AG09319 (cell line): ENCODE measurements at places on chromosomes 16 and 17.
A peak's percentile ranks its signal among the peaks of the same experiment; 100 is the strongest.

GRCh38 chr17:78992542-78993212 is 13.0 kb upstream of the LGALS3BP start:
- DNase-seq, result no peak

DNA sequence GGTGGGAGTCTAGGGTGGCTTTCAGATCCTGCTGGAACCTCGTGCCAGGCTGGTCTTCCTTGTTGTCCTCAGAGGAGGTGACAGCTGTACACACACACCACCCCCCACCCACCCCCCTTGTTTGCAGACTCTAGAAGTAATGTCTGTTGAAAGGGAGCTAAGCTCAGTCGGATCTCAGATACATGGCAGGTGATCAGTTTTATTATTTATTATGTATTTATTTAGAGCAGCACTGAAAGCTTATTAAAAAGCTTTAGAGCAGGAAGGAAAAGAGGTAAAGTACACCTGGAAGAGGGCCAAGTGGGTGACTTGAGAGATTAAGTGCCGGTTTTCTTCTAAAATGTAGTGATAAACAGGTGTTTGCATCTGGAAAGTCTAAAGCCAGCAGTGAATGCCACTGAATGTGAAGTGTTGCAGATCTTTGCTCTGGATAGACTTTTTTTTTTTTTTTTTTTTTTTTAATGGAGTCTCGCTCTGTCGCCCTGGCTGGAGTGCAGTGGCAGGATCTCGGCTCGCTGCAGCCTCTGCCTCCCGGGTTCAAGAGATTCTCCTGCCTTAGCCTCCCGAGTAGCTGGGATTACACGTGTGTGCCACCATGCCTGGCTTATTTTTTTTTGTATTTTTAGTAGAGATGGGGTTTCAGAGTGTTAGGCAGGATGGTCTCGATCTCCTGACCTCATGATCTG is 40.2 kb downstream of the FOXK2 start:
- no peak for DNase-seq

GRCh38 chr16:51312363-51313150 is 161.5 kb upstream of the SALL1 start:
- DNase-seq, result no peak

GRCh38 chr17:17300624-17301568 is 2.3 kb upstream of the NT5M start:
- DNase-seq, result no peak

DNA sequence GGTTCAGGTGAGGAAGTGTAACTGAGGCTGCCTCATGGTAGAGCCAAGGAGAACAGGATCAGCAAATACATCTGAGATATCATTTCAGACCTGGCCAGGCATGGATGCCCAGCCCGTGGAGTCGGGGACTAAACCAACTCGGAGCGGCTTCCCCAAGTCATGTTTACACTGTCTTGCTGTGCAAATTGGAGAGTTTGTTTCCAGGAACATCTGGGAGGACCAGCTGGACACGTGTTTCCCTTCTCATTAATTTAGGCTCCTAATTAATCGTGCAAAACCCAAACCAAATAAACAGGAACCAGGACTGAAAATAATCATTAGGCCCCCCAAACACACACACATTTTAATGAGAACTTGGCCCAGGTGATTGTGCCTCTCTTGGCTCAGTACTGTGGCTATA is 70.9 kb upstream of the SALL1 start:
- no peak for DNase-seq

- no peak for DNase-seq
Measured at GRCh38 chr17:2243953-2244352, 59.6 kb downstream of the SMG6 start.

DNA sequence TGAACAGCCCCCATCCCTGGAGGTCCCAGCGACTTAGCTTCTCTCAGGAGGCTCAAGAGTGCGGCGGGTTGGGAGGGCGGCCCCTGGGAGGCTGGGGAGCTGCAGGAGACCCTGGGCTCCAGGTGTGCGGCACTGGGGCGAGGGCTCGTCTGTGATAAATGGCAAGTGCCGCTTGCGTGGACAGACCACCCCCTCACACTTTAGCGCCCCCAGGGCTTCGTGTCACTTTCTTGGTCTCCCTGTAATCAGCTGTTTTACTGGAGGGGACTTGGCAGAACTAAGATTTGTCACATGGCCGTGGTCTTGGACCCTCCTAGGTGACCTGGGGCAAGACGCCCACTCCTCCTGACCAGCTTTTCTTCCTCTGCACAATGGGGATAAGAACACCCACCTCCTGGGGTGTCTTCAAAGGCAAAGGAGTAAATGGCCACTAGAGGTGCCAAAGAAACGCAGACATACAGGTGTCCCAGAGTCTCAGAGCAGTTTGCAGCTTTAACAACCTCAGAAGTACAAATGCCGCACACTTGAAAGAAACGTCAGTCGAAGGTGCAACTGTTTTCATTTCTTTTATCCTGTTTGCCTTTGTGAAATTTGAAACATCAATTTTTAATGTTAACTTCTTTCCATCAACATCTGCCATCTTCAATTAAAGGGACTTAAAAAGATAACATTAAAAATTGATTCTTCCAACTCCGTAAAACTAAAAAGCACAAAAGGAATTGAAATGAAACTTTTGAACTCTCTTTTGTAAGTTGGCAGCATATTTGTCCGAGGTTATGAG is 946 bp downstream of the OSGIN1 start:
- DNase-seq, result no peak

GRCh38 chr17:14510136-14510535 is 209.3 kb downstream of the HS3ST3B1 start:
- DNase-seq, result peak; percentile 18

DNA sequence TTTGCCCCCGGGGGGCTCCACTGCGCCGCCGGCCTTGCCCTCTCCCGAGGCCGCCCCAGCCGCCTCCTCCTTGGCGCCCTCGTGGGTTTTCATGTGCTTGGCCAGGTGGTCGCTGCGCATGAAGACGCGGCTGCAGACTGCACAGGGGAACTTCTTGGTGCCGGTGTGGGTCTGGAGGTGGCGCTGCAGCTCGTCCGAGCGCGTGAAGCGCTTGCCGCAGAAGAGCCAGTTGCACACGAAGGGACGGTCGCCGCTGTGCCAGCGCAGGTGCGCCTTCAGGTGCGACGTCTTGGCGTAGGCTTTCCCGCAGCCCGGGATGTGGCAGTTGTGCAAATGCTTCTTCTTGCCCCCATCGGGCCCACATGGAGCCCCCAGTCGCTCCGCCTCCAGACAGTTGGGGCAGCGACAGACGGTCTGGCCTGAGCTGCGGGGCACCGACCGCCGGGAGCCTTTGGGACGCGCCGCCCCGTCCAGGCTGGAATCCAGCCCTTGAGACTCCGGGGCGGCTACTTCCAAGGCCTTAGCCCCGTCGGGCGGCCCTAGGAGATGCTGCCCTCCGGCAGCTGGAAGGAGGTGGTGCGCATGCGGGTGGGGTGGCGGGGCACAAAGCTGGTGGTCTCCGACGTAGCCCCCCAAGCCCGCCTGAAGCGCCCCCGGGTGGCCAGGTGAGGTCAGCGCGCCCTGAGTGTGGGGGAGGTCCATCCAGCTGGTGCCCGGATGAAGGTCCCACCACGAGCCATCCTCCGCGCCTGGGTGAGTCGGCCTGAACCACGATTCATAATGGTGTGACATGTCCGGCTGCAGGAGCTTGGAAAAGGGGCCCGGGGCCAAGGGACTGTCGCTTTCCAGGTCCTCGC is 3.4 kb downstream of the SP6 start:
- no peak for DNase-seq

- DNase-seq, result no peak
Measured at GRCh38 chr16:68826652-68827051, 16.7 kb upstream of the TANGO6 start.

DNA sequence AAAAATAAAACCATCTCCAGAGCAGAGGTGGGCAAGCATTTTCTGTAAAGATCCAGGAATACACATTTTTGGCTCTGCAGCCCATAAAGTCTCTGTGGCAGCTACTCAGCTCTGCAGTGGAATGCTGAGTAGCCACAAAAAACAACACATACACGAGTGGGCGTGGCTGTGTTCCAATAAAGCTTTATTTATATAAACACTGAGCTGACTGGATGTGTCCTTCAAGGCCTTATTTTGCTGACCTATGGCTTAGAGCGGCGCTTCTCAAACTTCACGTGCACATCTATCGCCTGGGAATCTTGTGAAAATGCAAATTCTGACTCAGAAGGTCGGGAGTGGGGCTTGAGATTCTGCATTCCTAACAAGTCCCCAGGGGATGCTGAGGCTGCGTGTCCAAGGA is 39.7 kb downstream of the XYLT1 start:
- DNase-seq, result no peak

DNA sequence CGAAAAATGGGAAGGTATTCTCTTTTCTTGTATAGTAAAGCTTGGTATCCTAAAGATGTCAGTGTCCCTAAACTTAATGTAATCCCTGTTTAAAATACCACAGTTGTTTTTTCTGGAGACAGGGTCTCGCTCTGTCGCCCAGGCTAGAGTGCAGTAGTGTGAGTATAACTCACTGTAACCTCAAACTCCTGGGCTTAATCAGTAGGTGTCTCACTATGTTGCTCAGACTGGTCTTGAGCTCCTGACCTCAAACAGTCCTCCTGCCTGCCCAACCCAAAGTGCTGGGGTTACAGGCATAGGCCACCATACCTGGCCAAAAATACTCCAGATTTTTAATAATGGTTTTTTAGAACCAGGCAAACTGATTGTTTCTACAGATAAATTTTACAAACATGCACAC is 8.2 kb downstream of the DCAF7 start:
- DNase-seq, result no peak

- DNase-seq, result no peak
Measured at GRCh38 chr16:9151597-9151996, 60.2 kb downstream of the HAPSTR1 start.

DNA sequence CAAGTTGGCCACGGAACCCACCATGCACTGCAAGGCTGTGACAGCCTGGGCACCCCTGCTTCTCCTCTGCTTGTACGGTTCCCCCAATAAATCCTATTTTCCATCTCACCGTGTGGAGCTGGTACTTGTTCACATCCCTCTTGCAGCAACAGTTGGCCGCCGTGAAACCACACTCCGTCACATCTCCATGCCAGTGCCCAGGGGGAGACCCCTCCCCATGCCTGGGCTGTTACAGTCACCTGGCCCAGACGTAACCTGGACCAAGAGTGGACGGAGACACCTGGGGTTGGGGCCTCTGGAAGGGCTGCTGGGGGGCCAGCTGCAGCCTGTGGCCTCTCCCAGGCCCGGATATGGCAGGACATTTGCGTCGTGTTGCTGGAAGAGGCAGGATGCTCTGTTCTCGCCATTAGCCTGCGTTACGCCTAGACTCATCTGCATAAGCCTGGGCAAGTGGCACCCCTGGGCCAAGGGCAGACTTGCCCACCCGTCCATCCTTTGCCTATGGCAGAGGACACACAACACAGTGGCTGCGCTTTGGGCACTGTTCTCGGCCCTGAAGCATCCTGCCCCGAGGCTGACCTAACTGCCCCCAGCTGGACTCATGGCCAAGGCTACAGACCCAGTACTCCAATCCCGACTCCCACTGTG is 14.2 kb upstream of the KREMEN2 start:
- no peak for DNase-seq

GRCh38 chr16:49280105-49280741 is 1.4 kb downstream of the CBLN1 start:
- DNase-seq, result no peak

GRCh38 chr17:75774991-75775668 is 9.5 kb upstream of the UNK start:
- DNase-seq, result no peak

GRCh38 chr16:87406495-87407088 is 14.5 kb downstream of the MAP1LC3B start:
- DNase-seq, result no peak

DNA sequence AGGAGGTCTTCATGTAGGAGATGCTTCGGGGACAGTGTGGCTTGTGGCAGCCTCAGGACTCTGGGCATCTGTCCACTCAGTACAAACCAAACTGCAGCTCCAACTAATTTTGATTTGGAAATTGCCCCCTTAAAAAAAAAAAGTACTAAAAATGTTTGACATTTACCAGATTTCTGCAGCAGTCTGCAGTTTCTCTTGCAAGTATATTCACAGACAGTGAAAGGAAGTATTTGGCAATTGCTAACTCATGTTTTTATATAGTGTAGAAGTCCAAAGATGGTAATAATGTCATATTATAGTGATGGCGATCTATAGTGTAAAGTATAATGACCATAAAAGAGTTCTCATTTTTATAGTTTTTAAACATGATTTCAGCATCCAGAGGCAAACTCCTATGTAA is 218.6 kb downstream of the PRKCA start:
- no peak for DNase-seq

GRCh38 chr16:82031116-82032084 is 3.7 kb upstream of the HSD17B2 start:
- peak; percentile 62 for DNase-seq

DNA sequence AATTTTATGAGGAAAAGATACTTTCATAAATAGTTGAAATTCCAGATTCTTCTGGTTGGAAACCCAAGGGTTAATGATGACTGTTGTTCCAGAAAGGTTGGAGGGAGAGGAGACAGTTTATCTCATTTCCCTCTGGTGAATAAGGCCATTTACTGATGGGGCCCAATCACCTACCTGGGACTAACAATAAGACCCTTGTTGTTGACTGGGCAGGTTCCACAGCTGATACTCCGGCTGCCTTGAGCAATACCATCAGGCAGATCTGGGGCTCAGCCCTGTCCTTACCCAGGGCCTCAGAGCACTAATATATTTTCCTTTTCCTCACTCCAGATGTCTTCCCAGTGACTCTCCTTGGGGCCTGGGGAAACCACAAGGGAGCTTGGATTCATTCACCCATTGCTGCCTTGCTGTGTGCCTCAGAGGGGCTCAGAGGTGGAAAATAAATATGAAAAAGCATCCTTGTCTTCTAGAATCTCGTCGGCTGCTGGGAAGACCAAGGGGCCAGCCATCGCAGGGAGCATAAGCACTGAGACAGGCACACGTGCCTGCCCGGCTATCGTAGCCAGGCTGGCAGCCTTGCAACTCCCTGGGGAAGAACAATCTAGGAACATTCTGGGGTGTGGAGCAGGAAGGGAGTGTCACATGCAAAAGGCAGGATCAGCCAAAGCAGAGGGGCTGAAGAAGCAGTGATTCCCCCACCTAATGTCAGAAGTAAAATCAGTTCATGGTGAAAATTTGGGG is 54.4 kb downstream of the MPRIP start:
- no peak for DNase-seq

DNA sequence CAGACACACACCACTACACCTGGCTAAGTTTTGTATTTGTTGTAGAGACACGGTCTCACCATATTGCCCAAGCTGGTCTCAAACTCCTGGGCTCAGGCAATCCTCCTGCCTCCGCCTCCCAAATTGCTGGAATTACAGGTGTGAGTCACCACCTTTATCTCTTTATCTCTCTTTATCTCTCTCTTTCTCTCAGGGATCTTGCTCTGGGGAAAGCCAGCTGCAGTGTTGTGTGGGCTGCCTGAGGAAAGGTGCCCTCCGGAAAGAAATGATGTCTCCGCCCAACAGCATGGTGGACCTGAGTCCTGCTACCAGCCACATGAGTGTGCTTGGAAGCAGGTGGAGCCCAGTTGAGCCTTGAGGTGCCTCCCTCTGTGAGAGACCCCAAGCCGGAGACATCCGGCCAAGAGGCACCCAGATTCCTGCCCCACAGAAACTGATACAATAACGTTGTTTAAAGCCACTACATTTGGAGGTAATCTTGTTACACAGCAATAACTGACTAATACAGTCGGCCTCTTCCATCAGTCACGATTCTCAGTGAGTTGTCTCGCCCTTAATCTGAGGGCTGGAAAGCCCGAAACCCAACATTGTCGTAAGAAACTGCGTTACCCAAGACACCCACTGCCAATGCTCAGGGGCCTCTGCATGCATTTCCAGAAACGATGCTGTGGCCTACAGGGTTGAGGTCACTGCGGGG is 68.0 kb upstream of the RPH3AL start:
- DNase-seq, result no peak

- DNase-seq, result no peak
Measured at GRCh38 chr17:6067060-6067459, 3.1 kb upstream of the WSCD1 start.

- DNase-seq, result no peak
Measured at GRCh38 chr17:4417129-4417667, 16.5 kb upstream of the SPNS3 start.
